Activated T-cell treated with anti-CD3 and anti-CD28 coated beads, Interleukin-2, amount 50 U/mL, for 48 hours (primary cell): ENCODE measurements at places on chromosomes 2 and 18.
A peak's percentile ranks its signal among the peaks of the same experiment; 100 is the strongest.

DNA sequence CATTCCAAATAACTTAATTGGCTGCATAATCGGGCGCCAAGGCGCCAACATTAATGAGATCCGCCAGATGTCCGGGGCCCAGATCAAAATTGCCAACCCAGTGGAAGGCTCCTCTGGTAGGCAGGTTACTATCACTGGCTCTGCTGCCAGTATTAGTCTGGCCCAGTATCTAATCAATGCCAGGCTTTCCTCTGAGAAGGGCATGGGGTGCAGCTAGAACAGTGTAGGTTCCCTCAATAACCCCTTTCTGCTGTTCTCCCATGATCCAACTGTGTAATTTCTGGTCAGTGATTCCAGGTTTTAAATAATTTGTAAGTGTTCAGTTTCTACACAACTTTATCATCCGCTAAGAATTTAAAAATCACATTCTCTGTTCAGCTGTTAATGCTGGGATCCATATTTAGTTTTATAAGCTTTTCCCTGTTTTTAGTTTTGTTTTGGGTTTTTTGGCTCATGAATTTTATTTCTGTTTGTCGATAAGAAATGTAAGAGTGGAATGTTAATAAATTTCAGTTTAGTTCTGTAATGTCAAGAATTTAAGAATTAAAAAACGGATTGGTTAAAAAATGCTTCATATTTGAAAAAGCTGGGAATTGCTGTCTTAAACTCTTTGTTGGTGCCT is 1.4 kb downstream of the PCBP1 start:
- DNase-seq: no peak

- peak; percentile 78 for DNase-seq
These were observed 17.2 kb upstream of the RPL31 start for GRCh38 chr2:100984892-100985307.

GRCh38 chr18:52888014-52888413 is 548.0 kb downstream of the DCC start:
- no peak for DNase-seq

- no peak for DNase-seq
These were observed 12.4 kb downstream of the XIRP2 start for GRCh38 chr2:166900700-166901099.

DNA sequence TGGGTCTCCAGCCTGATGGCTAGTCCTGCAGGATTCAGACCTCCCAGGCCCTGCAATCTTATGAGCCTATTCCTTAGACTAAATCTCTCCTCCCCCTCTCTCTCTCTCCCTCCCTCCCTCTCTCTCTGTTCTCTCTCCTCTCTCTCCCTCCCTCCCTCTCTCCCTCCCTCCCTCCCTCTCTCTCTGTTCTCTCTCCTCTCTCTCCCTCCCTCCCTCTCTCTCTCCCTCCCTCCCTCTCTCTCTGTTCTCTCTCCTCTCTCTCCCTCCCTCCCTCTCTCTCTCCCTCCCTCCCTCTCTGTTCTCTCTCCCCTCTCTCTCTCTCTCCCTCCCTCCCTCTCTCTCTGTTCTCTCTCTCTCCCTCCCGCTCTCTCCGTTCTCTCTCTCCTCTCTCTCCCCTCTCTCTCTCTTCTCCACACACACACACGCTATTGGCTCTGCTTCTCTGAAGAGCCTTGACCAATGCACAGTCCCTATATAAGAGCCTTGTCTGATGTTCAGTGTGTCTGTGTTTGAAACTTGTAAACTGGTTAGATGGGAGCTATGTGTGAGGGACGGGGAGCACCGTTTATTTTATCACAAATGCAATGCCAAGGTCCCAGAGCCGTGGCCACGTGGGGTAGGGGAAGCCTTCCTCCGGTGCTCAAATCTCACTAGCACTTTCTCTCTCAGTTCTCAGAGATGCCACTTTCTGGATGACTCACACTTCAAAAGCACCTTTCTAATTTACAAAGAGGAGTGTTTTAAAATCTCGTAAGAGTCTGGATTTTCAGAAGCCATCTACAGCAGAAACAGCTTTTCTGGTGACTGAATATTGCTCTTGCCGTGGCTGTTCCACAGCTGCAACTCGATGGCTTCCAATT is 9.4 kb upstream of the PRLH start:
- peak; percentile 61 for DNase-seq

DNA sequence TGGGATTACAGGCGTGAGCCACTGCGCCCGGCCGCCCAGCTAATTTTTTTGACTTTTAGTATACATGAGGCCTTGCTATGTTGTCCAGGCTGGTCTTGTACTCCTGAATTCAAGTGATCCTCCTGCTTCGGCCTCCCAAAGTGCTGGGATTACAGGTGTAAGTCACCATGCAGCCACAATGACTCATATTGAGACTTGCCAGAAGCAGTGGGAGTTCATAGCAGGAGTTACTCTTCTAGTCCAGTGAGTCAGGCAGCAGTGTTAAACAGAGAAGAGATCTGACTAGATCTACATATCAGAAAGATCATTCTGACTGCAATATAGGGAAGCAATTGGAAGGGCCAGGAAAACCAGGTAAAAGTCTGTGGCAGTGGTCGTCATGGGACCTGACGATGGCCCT is 1.5 kb upstream of the FLACC1 start:
- DNase-seq: peak; percentile 66

DNA sequence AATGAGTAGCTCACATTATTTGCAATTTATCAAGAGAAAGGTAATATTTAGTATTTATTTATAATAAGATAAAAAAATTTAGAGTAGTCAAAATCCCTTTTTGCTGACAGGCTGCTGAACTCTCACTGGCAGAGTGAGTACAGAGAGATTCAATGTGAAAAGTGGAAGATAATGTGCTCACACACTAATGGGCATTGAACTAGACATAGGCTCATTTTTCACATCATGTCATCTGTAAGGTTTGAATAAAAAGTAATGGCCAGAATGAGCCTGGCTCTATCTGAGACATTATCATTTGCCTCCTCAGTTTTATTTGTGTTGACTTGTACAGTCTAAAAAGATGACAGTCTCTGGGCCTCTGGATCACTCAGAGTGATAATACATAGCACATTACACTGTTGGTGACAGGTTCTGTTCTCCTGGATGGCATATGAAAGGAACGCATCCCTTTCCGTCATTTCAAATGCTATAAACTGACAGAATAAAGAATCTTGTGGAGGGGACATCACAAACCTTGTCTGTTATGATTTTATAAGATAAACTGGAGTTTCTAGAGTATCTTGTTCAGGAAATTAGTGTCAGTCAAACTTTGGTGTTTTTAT is 812.9 kb downstream of the NR4A2 start:
- no peak for DNase-seq
